AG04449 (cell line): ENCODE measurements at places on chromosomes 16 and 17.

DNA sequence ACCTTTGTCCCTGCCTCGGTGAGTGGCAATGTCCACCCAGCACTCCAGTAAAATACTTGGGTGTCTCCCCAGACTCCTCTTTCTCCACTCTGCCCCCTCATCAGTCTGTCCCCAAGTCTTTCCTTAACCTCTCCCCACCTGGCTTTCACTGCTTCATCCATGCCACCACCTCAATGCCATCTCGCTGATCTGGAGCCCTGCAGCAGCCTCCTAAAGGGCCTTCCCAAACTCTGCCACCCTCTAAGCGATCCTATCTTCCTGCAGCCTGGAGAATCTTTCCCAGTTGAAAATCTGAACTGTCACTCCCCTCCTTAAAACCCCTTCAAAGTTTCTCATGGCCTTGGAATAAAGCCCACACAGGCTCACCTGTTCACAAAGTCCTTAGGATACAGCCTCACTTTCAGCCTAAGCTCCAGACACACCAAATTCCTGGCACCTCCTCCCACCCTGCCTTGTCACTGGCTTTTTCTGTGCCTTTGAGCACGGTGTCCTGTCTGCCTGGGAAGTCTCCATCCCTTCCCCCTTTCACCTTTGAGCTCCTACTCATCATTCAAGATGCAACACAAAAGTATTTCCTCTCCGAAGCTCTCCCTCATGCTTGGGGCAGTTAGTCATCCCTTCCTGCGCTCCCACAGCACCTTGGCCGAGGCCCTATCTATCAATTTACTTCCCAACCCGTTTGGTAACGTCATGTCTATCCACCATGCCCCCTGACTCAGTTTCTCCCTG is 2.8 kb downstream of the WNK4 start:
- no peak for DNase-seq

DNA sequence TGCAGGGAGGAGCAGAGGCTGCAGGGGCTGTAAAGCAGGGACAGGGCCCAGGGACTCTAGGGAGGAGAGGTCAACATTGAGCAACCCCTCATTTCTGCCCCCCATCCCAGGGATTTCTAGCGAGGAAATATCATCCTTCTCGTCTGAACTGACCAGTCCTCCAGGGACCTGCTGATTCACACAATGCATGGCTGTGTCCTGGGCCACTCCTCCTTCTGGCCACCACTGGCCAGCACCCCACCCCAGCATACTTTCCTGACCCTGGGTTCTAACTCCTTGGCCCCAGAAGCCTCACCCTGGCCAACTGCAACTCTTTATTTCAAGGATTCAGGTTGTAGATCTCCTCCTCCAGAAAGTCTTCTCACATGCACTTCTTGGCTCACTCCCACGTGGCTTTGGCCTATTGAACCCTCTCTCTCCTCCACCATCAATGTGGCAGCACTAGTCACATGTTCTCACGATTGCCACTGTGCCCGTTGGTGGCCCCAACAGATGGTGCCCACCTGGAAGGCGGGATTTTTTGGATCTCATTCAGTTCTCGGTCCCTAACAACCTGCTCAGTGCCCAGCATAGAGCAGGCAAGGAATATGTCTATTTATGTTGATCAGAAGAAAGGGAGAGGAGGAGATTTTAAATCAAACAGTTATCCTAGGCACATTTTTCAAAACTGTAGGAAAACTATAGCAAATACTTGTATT is 41.5 kb downstream of the CUEDC1 start:
- no peak for DNase-seq

- DNase-seq, result no peak
These were observed 7.6 kb downstream of the PRR29 start for GRCh38 chr17:64005734-64006167.

GRCh38 chr17:1008008-1008761 is 11.3 kb downstream of the TIMM22 start:
- DNase-seq, result no peak

GRCh38 chr17:79395066-79395465 is 215.8 kb downstream of the RBFOX3 start:
- DNase-seq, result no peak

GRCh38 chr17:60665602-60666001 is 12.0 kb upstream of the BCAS3 start:
- DNase-seq, result no peak

DNA sequence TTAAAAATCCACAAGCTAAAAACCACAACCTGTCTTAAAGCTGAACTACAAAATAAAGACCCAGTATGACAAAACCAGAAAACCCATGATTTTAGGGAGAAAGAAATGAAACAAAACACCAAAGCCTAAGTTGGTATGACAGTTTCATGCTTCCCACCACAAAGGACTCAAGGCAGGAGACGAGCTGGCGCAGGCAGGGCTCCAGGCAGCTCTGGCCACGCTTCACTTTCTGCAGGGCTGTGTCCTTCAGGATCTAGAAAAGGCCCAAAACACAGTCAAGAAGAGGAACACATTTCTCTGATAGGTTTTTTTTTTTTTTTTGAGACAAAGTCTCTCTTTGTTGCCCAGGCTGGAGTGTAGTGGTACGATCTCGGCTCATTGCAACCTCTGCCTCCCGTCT is 75.3 kb downstream of the WDR59 start:
- no peak for DNase-seq

GRCh38 chr17:66455060-66455459 is 152.6 kb downstream of the PRKCA start:
- DNase-seq, result no peak

GRCh38 chr17:728911-729310 is 3.5 kb upstream of the TLCD3A start:
- no peak for DNase-seq

DNA sequence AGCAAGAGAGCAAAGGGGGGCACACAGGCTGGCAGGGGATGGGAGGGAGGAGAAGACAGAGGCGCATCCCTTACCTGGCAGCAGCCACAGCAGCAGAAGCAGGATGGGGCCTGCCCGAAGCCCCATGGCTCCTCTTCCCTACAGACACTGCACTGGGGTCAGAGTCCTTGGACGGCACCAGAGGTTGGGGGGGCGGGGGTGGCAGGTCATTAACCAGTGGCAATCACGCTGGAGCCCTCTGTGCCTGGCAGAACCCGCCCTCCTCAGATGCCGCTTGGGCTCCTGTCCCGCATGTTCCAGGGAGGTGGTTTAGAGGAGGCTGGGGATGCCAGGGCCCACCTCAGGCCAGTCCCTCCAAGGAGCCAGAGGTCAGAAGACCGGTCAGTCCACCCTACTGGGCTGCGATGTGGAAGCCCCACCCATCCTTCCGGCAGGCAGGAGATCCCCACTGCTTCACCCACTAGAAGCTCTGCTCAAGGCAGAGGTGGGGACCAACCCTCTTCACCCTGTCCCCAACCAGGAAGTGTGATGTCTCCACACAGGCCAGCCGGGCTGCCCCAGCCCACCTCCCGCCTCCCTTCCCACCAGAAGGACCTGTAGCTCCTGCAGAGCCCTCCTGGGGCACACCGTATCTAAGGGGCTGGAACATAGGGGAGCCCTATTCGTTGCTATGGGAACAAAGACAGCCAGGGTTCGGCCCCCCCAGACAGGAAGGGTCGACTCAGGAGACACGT is 11.7 kb downstream of the ZG16B start:
- DNase-seq, result no peak

DNA sequence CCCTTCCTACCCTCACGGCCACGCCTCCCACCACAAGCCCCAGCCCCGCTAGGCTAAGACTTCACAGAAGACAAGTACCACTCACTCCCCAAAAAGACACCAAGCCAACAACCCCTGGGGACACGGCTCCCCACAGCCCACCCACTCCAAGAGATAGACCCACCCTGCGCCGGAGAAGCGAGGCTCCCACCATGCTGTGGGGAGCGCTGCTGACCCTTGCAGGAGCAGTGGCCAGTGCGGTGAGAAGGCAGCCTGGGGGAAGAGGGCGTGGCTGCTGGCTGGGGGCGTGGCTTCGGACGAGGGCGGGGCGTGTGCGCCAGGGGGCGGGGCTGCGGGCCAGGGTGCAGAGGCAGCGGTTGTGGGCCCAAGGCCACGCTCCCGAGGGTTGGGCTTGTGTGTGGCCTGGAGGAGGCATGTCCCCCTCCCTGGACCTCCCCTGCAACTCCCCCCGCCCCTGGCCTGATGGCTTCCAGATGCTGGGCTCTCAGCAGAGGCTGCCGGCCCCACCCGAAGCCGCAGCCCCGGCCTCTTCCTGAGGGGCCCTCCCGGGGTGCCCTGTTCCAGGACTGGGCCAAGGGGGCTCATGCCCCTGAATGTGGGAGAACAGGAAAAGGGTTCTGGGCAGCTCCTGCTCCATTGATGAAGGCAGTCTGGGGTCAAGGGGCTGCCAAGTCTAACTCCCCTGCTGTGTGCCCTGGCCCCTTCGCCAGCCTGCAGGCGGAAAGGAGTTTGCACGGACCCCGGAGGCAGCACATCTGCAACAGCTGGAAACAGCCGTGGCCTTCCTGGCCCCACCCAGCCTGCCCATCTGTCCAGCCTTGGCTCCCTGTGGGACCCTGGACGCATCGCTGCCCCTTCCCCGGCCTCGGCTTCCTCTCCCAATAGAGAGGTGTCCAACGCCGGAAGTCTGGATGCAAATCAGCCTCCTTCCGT is 9.1 kb downstream of the TFAP4 start:
- DNase-seq, result no peak

GRCh38 chr16:86930663-86931373 is 352.5 kb downstream of the FOXL1 start:
- DNase-seq, result no peak

GRCh38 chr17:31780483-31780882 is 78.6 kb downstream of the COPRS start:
- DNase-seq, result no peak

DNA sequence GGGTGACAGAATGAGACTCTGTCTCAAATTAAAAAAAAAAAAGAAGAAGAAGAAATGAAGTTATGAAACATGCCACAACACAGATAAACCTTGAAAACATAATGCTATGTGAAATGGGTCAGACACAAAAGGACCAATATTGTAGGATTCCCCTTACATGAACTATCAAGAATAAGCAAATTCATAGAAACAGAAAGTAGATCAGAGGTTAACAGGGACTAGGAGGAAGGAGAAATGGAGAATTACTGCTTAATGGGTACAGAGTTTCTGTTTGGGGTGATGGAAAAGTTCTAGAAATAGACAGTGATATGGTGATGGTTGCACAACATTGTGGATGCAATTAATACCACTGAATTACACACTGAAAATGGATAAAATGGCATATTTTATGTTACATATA is 16.3 kb downstream of the RANBP10 start:
- DNase-seq, result no peak

DNA sequence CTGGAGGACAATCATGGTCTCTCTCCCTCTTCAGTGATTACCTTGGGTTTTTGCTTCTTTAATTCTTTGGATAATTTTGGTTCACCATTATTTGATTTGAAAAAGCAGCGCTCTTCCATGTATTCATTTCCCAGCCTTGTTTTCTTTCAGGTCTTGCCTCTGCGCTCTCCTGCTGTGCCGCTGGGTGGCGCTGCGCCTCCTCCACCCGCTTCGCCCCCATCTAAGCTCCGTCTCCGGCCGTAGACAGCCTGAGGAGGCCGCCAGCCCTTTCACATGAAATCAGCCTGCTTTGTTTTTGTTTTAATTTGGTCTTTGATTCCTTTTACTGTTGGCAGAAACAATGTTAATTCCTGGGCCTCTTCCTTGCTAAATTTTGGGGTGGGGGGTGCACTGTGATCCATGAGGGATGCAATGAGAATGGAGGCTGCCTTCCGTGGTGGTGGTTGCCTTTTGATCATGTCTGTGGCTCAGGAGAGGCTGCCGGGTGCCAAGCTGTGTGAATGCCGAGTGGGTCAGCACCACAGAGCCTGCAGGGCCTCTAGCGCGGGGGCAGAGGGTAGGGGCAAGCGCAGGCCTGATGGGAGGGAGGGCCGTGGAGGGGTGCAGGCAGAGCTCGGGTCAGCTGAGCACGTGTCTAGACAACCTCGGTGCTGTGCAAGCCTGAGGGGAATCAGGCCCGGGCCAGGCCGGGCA is 64.1 kb downstream of the PLD6 start:
- DNase-seq, result no peak

GRCh38 chr17:72351884-72352346 is 231.1 kb downstream of the SOX9 start:
- no peak for DNase-seq

- DNase-seq, result no peak
These were observed 48.5 kb upstream of the HS3ST3A1 start for GRCh38 chr17:13650096-13650675.

DNA sequence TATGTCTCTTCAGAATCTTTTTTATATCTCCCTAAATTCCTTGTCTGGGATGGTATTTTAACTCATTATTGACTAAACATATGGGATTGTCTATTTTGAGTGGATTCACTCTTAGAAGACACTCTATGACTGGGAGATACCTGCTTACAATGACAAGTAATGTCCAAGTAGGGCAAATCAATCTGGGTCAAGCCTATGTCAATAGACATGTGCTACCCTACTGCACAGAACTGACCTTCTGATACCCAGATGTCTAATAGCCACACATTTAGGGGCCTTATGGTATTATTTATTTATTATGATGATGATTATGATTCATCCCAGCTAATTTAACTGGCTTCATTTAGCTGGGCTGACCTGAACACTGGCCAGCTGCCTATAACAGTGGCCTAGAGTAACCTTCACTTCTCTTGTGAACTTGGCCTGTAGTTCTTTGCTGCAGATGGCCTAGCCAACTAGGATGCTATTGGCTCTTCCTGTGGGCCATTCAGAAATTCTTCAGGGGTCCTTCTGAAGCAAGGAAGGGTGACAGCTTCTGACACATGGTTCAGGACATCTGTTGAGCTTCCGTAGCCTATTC is 138.0 kb downstream of the ANKFN1 start:
- DNase-seq, result no peak

- DNase-seq, result no peak
These were observed 32.4 kb downstream of the CCL4 start for GRCh38 chr17:36136036-36136435.

DNA sequence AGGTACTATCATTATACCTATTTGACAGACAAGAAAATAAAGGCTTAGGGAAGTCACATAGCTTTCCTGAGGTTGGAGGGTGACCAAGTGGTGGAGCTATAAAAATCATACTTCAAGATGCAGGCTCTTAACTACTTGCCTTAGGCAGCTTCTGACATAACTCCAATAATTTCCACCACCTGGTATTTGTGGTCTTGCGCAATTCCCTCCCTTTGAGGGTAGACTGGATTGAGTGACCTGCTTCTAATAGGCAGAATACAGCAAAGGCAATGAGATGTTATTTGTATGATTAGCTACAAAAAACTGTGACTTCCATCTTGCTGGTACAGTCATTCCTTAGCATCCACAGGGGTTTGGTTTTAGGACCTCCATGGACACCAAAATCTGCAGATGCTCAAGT is 385.5 kb downstream of the TMEM114 start:
- DNase-seq, result no peak

DNA sequence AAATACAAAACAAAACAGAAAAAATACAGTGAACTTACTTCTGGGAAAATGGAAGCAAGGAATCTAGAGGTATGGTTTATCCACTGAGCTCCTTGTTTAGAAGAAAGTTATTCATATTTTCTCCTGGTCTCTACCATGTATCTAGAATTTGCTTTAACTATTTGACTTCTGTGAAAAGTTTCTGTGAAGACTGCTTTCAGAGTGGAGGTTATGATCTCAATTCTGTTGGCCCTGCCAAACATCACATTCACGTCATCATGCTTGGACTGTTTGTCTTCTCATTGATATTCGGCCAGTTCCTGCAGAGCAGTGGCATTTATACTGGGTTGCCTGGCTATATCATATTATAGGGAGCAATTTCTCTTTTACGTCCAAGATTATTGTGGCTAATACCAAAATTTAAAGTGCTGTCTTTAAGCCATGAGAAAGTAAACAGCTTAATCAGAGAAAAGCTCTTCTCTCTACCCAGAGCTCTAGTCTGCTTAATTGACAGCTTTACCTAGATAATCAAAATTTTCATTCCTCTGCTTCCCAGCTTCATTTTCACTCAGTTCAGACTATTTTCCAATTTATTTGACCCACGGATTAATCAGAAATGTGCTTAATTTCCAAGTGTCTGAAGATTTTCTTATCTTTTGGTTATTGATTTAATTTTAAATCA is at the start of gene ABCA8:
Gene ABCA8 (minus strand): TSS at position 212 of the 661 bp plus-strand sequence. CDS start 13,358 bp downstream, outside the sequence.
- DNase-seq, result no peak
